ENCODE measurements at places on chromosomes 11 and 22.

- no peak for DNase-seq
These were observed 25.9 kb upstream of the CCDC34 start for GRCh38 chr11:27388869-27389268.

GRCh38 chr11:132941024-132941646 is 591.2 kb downstream of the OPCML start:
- no peak for DNase-seq

DNA sequence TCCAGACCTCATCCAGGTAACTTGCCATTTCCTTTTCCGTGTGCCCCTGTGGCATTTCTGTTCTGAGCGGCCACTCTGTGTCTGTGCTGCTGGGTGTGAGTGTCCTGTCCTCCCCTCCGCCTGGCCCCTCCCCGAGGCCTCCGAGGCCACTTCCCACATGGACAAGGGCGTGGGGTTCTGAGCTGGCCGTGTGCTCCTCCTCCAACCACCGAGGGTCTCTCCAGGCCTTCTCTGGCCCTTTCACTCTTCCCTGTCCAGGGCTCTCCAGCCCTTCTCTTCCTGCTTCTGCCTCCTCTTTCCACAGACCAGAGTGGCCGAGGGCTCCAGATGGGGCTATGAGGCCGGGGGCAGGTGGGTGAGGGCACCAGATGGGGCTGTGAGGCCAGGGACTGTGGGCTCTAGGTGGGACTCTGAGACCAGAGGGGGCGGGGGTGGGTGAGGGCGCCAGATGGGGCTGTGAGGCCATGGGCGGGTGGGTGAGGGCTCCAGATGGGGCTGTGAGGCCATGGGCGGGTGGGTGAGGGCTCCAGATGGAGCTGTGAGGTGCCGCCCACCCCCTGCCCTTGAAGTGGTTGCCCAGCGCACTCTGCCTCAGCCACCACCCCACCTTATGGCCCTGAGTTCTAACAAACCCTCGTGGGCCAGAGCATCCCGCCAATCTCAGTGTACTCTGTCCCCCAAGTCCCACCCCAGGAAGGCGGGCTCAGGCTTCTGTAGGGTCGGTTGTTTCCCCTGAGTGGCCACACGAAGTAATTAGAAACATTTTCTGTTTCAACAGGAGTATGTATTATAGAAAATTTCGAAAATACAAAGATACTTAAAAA is 24.1 kb downstream of the PTDSS2 start:
- DNase-seq, result no peak

DNA sequence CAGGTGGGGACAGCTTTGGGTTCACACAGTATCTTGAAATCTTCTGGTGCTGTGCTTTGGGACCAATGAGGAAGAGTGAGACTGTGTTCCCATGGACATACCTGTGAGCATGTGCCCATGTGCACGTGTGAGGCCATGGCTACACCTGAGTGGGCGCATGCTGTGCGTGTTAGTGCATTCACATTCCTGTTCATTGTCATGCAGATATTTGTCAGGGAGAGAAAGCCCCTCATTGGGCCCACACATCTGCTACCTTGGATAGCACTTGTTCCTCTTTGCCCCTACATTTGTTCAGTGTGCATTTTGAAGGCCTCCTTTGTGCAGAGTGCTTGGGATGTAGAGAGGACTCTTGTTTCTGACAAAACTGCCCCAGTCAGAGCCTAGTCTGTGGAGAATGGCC is 154.3 kb upstream of the E2F8 start:
- DNase-seq, result no peak

DNA sequence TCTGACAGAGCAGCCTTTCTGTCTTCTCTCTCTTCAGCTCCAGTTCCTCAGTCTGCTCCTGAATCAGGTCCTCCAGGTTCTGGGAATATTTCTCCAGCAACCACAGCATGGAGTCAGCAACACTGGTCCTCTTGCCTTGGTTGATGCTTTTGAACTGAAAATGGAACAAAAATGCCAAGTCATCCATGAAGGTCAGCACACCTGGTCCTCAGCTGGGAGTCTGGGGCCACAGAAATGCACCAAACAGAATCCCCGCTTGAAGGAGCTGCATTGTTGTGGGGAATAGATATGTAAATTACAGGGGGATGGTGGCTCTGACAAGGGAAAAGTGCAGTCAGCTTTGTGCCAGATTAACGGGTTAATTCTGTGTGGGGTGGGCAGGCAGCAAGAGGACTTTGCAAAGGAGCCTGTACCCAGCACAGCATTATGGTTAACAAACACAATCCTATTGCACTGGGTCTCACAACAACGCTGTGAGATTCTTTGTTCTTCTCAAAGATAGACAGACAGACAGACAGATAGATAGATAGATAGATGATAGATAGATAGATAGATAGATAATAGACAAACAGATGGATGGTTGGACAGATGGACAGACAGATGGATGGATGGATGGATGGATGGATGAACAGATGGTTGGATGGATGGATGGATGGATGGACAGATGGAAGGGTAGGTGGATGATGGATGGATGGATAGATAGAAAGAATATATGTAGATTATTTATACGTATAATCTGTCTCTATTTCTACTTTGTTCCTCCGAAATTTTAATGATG is 33.8 kb upstream of the LRRC32 start:
- DNase-seq, result no peak

DNA sequence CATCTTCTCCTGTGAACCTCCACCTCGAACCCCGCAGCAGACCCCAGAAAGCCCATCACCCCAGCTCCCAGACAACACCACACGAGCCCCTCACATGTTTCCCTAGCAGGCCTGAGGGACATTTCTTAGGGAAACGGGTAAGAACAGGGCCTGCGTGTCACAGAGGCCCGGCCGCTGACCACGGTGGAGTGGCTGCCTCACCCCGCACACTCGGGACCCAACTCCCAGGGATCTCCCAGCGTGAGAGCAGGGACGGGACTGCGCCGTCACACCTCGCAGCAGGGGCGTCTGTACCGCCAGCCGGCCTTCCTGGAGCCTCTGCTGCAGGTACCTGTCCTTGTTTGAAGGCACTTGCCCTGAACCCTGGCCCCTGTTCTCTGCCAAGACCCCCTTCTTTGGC is 10.2 kb downstream of the ATP5MGL start:
- no peak for DNase-seq

GRCh38 chr11:18384157-18384641 is 10.2 kb upstream of the LDHA start:
- DNase-seq, result peak; percentile 67

DNA sequence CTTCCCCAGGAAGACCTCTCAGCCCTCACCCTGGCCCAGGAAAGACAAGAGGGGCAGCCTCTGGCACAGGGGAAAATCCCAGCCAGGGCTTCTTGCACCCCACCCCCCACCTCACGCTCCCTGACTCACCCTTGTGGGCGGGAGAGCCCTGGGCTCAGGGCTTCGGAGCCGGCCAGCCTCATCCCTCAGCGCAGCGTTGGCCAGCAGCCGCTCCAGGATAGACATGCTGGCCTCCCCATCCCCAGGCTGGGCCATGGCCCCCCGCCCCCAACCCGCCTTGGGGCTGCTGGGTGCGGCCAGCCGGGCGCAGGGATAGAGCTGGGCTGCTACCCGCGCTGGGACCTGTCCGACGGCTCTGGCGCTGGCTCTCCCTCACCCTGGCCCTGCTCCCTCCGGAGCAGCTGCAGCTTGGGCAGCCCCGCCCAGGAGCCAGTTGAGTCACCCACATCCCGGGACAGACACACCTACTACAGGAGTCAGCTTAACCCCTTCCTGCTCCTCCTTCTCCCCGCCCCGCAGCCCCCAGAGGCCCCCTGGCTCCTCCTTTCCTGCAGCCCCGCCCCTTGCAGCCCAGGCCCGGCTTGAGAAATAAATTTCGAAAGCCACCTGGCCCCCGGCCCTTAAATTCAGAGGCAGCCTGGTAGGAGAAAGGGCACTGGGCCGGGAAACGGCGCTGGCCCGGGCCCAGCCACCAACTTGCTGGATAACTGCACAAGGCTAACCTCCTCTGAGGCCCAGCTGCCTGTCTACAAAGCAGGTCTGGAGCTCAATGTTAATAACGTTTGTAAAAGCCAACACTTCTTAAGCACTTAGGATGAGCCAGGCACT is 13.4 kb downstream of the TNKS1BP1 start:
- DNase-seq, result peak; percentile 90

DNA sequence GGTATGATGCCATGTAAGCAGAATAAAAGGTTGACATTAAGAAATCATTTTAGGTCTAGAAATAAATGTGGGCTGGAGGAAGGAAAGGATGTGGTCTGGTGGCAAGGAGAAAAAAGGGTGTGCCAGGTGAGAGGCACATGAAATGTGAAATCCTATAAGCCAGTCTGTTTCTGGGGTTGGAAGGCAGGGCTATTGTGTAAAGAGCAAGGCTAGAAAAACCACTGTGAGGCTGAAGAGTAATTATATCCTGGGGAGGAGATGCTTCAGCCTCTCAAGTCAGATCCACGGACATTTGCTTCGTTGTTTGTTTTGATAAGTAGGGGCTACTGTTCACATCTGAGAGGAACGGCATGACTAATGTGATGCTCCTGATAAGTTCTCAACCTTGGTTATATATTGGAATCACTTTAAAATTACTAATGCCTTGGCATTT is 77.5 kb upstream of the CTSC start:
- DNase-seq, result no peak

GRCh38 chr11:131365329-131365930 is 5.0 kb upstream of the NTM start:
- no peak for DNase-seq

DNA sequence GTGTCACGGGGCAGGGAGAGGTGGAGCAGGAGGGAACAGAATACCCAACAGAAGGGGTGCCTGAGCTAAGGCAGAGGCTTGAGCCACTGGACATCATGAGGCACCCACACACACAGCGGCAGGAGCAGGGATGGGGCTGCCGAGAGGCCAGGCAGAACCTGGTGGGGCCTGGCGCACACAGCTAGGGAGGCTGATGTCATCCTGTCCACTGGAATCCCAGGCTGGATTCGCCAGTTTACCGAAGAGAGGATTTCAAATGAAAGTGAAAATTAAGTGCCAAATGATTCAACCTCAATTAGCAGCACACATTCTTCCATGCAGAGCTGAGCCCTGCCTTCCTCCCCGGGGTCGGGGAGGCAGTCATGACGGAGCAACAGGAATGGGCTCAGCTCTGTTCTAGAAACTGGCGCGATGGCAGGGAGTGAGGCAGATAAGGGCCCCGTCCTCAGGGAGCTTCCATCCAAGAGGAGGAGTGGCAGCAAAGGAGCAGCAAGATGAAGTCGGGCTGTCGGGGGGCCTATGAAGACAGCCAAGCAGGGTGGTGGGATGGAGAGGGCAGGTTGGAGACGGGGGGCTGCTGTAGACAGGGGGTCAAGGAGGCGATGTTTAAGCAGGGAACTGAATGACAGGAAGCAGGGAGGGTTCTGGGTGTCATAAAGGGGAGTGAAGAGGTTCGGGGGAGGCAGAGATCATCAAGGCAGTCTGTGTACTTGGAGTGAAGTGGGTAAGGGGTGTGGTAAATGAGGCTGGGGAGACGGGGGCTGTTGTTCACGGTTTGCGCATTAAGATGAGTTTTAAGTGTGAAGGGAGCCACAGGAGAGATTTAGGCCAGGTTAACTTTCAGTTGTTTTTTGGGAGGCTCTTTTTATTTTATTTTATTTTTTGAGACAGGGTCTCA is 6.4 kb downstream of the RAC2 start:
- DNase-seq, result no peak

DNA sequence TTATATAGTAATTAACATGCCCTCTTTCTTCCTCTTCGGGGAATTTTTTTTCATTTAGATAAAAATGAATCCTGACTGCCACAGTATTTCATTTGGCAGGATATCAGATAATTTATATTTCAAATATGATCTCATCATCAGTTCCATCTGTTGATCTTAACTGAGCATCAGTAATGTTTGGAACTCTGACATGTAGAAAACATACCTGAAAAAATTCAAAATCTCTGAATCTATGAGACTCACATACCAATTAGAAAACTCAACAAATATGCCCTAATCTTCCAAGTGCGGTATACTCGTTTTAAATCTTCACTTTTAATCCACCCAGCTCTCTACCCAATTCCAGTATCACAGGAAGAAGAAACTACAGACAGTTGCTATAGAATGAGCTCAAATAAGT is 161.9 kb downstream of the MSANTD4 start:
- DNase-seq, result no peak

DNA sequence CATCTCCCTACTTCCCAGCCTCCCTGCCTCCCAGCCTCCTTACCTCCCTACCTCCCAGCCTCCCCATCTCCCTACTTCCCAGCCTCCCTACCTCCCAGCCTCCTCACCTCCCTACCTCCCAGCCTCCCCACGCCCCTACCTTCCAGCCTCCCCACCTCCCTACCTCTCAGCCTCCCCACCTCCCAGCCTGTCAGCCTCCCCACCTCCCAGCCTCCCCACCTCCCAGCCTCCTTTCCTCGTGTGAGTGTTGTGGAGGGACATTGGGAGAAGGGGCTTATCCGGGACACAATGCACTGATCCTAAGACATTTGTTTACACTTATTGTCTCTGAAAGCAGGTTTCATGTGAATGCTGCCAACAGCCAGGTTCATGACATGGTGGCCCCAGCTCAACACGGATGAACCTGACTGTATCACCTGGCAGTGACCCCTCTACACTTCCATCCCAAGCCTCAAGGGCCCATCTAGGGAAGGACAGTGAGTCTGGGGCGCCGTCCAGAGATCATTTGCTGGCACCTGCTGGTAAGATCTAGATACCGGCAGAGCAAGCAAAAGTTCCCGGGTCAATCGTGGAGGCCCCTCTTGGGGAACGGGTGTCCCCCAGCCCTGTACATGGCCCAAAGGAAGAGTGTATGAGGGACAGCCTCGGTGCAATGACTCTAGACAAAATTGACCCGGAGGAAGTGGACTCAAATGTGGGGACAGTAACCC is 34.5 kb upstream of the TH start:
- no peak for DNase-seq

GRCh38 chr11:27183672-27184457 is 143.2 kb downstream of the BBOX1 start:
- no peak for DNase-seq

- DNase-seq, result no peak
These were observed 67.2 kb downstream of the ADM start for GRCh38 chr11:10371926-10372641.

- no peak for DNase-seq
These were observed 354.9 kb downstream of the SHANK2 start for GRCh38 chr11:70897429-70897828.

GRCh38 chr11:44286268-44286880 is 23.6 kb downstream of the ALX4 start:
- no peak for DNase-seq

DNA sequence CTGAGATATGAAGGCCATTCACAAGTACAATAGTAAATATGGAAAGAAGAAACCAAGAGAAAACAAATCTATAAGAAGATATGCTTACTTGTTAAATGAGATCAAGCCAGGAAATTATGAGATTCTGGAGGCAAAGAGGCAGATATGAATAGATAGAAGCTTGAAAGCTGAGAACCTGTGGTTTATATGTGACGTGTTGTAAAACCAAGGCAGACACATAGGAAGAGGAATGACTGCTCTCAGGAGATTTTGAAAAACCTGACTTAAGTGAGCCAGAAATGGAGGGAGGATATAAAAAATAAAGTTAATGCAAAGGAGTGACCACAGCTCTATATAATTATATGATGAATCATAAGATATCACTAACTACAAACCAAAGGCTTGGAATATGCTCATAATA is 1160.5 kb upstream of the CNTN5 start:
- no peak for DNase-seq

- DNase-seq, result no peak
These were observed 7.8 kb downstream of the OR8B12 start for GRCh38 chr11:124535552-124536232.

GRCh38 chr11:15189641-15190365 is 75.1 kb downstream of the INSC start:
- DNase-seq, result no peak

GRCh38 chr11:46383974-46384701 is 2.7 kb downstream of the MDK start:
- DNase-seq, result no peak

GRCh38 chr22:36197065-36197440 is 4.6 kb downstream of the APOL4 start:
- DNase-seq, result peak; percentile 62

All from left hindlimb (tissue), 1 donor.